ENCODE measurements at places on chromosomes 1 and 21.

- peak; percentile 38 for DNase-seq
Measured at GRCh38 chr1:179141592-179142251, 59.9 kb downstream of the TOR3A start.

GRCh38 chr1:178530037-178530402, 17.1 kb downstream of the TEX35 start:
- DNase-seq: no peak

DNA sequence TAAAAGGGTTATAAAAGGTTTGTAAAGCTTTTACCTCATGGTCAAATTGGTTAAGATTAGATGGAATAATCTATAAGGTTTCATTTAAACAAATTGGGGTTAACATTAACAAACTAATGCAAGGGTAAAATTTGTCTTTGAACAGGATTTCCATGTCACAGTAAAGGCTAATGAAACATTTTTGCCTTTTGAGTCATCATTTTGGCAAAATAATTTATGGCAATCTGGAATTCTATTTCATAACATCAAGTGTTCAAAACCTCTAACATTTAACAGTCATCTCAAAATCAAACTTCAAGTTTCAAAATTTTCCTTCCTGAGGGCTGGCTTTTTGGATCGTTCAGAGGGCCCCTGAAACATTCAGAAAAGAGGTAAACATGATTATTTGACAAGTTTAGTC, 6.6 kb upstream of the CD46 start:
- DNase-seq: no peak

DNA sequence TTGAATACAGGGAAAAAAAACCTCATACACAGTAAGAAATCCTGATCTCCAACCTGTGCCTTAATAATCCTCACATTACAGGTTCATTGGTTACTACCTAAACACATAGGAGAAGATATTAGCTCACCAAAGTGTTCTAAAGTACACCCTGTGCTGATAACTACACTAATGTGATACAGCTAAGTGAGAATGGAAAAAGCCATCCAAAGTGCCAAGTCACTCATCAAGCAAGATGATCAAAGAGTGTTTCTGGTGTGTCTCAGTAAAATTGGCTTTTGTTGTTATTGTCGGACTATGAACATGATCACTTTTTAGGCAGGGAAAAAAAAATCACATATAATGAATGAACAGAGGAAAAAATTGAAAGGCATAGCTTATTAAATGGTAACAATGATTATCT, 31.4 kb downstream of the EPS15 start:
- no peak for DNase-seq

DNA sequence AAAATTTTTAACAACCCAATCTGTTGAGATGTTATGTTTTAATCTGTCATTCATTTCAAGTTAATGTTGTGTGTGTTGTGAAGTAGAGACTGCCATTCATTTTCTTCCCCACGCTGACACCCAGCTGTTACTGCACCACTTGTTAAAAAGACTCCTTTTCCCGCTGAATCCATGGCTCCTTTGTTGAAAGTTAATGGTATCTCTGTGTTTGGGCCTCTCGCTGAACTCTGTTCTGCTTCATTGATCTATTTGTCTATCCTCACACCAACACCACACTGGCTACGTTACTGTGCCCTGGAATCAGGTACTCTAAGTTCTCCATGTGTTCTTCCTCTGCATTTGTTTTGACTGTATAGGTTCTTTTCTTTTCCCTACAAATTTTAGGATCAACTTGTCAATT, 58.2 kb downstream of the PDE9A start:
- DNase-seq: no peak

DNA sequence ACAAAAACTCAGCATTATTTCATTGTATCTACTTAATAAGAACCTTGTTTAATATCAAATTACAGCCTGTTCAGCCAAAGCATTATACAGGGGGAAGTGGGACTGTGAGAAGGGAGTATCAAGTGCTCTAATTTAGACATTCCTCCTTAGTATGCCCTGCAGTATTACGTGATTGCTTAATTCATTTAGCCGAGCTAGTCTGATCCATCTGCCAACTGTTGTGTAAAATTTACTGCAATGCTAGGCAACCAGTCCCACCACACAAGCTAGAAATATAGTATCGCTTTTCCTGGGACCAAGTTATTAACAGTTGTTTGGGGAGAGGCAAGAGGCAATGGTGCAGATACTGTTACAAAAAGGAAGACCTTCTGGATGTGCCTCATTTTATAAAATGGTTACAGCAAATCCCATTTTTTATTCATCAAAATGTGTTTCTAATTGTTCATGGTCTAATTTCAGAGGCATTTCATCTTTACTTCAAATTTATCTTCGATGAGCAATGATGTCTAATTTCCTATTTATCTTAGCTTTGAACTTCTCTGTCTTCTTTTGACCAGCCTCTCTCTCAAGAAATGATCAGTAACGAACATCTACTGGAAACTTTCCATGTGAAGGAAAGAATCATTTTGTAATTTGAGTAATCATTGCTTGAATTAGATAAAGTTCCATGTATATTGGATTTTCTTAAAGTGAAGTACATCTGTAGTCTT, 283.3 kb downstream of the DUSP10 start:
- DNase-seq: no peak

DNA sequence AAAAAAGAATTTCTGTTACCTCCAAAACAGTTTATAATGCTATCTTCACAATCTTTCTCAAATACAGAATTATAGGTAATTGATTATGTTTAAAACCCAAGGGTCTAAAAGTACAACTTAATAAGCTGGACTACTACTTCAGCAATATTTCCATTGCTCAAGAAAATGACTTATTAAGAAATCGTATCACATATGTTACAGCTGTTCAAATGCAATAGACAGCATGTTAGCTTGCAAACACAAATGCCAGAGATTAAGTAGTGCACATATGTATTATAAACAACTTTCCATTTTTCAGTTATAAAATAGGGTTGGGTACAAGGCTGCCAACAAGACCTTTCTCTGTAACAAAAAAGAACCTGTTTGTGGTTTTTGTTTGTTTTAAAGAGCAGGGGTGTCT, 211.0 kb upstream of the DMRTA2 start:
- no peak for DNase-seq

DNA sequence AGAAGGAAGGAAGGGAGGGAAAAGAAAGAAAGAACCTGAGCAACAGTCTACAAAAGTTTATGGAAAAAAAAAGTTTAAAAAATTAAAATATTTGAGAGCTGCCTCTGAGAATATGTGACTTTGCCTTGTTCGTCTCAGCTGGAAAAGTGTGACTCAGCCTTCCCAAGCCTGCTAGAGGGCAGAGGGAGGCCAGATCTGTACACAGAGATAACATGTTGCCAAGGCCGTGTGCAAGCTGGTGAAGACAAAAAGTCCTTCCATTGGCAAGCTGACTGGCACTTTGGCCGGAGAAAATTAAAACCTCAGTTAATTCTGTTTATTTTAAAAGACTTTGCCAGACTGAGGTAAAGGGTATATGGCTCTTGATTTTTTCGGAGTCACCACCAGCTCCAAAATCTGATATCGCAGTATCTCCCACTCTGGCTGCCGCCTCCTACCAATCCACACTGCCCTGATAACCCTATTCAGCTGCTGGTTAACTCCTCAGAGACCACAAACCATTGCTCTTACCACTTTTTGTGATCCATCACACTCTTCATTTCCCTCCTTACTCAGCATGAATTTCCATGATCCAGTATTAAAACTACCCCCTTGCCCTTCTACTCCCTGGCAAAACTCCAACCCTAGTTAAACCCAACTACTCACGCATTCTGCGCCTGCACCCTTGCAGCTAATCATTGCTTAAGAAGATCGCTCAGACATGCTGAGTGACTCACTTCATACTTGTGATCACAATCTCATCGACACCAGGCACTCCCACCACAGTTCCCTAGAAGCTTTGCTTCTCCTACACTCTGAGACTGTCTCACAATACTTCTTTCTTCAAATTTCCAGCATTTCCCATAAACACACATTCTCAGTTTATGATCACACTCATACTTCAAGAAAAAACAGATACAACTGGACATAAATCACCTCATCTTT, 5.7 kb upstream of the PPP1R15B start:
- peak; percentile 48 for DNase-seq

GRCh38 chr1:85314726-85315125, 38.3 kb upstream of the BCL10 start:
- DNase-seq: no peak

- no peak for DNase-seq
Measured at GRCh38 chr21:41962425-41962966, 8.7 kb upstream of the C2CD2 start.

DNA sequence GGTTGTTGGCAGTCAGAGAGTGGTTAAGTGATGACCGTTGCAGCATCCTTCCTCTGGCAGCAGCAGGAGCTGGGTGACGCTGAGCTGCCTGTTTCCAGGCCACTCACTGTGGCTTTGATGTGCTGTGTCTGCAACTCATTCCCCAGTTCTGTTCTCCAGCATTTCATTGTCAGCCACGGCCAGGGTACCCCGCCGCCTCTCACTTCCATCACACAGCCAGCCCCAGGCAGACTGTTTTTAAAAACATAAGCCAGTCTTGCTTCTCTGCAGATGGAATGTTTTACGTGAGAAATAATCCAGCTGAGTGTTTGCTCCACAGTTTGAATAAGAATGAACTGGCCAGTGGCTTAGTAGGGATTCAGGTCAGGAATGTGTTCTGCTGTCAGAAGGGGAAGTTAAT, 21.5 kb upstream of the ST6GALNAC3 start:
- no peak for DNase-seq
